Urinary bladder (tissue), 4 donors: ENCODE measurements at places on chromosomes 2 and 18.

DNA sequence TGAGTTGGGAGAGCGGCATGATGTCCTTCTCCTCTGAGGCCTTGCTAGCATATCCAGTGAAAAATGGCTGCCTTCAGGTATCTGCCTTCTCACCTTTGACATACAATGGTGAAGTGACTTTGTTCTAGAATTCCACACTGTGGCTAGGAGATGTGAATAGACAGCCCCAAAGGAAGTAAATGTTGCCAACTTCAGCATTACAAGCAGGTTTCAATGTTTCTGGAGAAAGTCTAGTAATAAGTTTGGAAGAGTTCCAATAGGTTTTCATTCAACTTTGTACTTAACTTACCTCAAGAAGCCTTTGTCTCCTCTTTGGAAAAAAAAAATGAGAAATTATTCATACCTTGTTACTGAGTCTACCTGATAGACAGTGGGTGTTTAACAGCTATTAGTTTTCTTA is 421.3 kb upstream of the MMADHC start:
- DNase-seq = no peak

DNA sequence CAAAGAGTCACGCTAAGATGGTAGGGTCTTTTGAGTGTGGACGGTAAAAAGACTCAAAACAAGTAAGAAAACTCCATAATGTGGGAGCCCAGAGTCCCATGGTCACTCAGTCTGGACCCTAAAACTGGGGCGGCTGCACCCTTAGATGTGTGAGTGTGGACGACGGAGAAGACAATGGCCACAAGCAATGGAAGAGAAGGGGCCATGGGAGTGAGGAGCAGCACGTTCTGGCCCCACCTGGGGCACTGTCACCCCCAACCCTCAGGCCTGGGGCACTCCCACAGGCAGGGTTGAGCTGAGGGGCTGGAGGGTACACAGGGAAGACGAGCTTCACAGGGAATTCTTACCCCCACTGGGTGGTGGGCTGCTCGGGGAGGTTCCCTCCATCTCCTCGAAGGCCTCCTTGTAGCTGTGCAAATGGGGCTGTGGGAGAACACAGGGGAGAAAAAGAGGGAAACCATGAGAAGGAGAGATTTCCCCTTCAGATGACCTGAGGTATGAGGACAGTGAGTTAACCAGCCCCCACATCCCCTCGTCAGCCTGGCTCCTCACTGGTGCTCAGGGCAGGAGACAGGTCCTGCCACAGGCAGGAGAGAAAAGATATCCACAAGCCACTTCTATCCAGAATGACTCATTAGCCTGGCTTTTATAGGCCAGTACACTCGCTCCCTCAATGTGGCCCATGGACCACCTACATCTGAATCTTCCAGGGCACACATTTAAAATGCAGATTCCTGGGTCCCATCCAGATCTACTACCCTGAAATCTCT is 167.9 kb downstream of the TNS1 start:
- DNase-seq = no peak

GRCh38 chr2:216649574-216649973 is 16.4 kb downstream of the IGFBP2 start:
- DNase-seq = no peak

GRCh38 chr2:67829470-67829869 is 233.3 kb downstream of the C1D start:
- no peak for DNase-seq

- DNase-seq = no peak
Measured at GRCh38 chr2:11141319-11141718, 13.9 kb upstream of the SLC66A3 start.

GRCh38 chr2:108029912-108030311 is 43.6 kb downstream of the SLC5A7 start:
- no peak for DNase-seq

GRCh38 chr2:240921311-240921994 is 15.3 kb downstream of the CROCC2 start:
- no peak for DNase-seq

GRCh38 chr2:1801541-1801940 is 57.2 kb upstream of the PXDN start:
- DNase-seq = no peak

- no peak for DNase-seq
Measured at GRCh38 chr18:3054780-3055179, 41.8 kb upstream of the LPIN2 start.

GRCh38 chr2:186919296-186919695 is 70.3 kb upstream of the ZSWIM2 start:
- DNase-seq = no peak
